ENCODE measurements at places on chromosomes 4 and X.

- no peak for DNase-seq
Observed at GRCh38 chr4:185955826-185956543, 113.0 kb upstream of the TLR3 start.

- DNase-seq = no peak
Observed at GRCh38 chrX:425056-425455, 38.3 kb upstream of the PPP2R3B start.

DNA sequence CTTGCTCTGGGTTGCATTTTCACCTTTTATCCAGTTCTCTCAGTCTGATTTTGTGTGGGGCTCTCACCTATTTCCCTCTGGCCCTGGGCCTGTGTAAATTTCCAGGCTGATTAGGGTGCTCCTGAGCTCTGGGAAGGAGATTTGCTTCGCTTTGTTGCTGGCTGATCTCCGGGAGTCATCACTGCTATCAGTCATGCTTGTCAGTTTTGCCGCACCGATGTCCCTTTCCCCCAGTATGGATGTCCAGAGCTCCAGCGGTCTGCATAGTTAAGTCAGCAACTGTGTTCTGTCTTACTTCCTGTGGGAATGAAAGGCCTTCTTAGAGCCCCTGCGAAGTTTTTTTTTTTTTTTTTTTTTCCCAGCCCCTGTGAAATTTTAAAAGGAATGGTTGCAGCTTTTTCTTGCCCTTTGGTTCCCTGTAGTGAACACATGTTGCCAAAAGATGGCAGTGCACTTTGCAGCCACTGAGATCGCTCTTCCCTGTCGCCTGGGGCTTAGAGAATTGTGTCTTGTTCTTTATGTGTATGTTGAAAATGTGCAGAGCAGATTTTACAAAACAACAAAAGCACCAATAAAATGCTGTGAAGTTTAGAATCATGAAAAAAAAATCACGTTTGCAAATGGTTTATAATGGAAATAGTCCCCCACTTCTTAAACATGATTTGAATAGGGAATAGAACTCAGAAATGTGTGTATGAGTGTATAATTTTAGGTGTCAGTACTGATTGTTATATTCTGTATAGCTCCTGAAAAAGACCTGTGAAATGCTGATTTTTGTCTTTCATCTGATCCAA lies 109.1 kb upstream of the SLC4A4 start:
- peak; percentile 7 for DNase-seq

- no peak for DNase-seq
Observed at GRCh38 chrX:129495900-129496299, 27.4 kb downstream of the SMARCA1 start.

DNA sequence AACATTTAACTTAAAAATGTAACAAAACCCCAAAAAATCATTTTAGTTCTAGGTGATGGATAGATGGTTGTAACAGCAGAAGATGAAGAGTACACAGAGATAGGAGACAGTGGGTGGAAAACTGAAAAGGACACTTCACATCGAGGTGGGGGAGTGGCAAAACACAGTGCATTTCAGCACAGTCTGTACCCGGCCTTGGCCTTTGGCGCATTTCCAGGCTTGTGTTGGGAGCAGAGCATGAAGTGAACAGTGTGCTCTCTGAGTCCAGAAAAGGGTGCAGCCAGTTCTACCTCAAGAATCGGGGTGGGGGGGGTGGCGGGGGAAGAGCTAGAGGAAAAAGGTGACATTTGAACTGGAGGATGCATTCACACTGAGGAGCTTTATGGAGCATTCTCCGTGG lies 4.3 kb downstream of the TSPYL2 start:
- DNase-seq = no peak

GRCh38 chr4:151862766-151863165 lies 102.0 kb upstream of the GATB start:
- no peak for DNase-seq

DNA sequence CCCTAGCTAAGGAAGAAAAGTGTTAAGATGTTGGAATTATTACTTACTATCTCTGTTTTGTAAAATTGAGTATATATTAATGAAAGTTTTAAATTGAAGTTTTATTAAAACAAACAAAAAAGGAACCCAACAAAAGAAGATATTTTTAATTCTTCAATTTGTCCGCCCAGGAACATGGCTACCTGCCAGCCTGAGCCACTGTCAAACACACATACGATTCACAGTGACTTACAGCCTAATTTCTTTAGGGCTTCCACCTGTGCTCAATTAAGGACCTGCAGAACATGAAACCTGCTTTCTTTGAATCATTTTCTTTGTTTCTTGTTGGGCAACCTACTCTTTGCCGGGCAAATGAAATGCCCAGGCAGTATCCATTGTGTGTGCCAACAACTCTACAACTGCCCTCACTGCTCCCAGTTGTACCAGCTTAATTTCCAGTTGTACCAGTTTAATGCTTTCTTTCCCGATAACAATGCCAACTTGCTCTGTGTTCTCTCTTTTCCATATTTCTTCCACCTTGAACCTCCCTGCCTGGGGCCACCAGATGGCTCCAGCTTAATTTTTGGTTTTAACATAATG lies 181.7 kb downstream of the GBA3 start:
- no peak for DNase-seq

DNA sequence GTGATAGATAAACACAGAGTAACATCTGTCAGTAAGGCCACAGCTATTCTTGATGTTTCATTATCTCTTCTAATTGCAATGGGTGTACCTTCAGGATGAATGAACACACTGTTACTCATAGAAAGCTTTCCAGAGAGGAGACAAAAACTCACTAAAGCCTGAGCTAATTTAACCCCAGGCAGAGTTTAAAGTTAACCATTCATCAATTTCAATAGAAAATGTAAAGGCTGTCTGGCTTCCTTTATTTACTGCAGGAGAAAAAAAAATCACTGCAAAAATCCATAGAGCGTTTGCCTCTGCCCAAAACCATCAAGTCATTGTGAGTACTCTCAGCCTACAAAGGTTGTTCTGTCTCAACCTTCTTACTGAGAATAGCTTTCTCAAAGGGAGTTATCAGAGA lies 376.9 kb downstream of the PPP4R3C start:
- no peak for DNase-seq

- no peak for DNase-seq
Observed at GRCh38 chr4:123652476-123652875, 255.9 kb downstream of the SPRY1 start.

GRCh38 chr4:109184491-109184961 lies 117.9 kb downstream of the COL25A1 start:
- DNase-seq = no peak

DNA sequence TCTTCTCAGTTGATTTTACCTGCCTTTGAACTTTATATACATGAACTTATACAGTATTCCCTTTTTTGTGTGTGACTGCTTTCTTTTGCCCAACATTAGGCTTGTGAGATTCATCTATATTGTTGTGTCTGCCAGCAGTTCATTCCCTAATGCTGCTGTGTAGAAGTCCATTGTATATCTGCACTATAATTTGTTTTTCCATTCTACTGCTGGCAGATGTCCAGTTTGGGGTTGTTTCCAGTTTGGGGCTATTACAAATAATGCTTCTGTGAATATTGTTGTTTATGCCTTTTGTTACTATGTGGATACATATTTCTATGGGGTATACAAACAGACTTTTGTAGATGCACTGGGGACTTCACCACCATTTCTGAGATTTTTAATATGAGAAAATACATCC lies 268.4 kb downstream of the DCTD start:
- DNase-seq = no peak

- DNase-seq = no peak
Observed at GRCh38 chrX:44344687-44345086, 1.2 kb upstream of the EFHC2 start.

GRCh38 chr4:90960433-90960832 lies 833.2 kb downstream of the CCSER1 start:
- DNase-seq = no peak

DNA sequence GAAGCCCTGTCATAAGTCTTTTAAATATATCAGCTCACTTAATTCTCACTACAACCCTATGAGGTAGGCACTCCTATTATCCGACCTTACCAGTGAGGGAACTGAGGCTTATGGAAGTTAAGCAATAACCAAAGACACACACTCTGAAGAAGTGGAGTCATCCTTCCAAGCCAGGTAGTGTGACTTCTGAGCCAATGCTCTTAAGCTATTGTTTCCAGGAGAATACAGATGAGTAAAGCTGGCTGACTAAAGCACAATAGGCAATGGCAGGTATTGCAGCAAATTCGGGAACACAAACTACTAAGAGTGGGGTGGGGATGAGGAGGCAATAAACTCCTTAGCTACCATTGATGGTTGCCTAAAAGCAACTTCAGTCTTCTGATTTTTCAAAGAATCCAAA lies 81.8 kb upstream of the KIT start:
- no peak for DNase-seq

All from NCI-H526 (cell line).